Peyer's patch (tissue), 4 donors: ENCODE measurements at places on chromosomes 11 and 22. TPM values are rescaled to one million over a fixed set of nuclear protein-coding genes. Genes with fewer than 3 reads are reported as not detected.

GRCh38 chr22:28474330-28474729, 205.3 kb downstream of the TTC28 start:
- DNase-seq, result no peak

GRCh38 chr22:36419912-36420882, 32.4 kb upstream of the MYH9 start:
- DNase-seq, result peak; percentile 68

DNA sequence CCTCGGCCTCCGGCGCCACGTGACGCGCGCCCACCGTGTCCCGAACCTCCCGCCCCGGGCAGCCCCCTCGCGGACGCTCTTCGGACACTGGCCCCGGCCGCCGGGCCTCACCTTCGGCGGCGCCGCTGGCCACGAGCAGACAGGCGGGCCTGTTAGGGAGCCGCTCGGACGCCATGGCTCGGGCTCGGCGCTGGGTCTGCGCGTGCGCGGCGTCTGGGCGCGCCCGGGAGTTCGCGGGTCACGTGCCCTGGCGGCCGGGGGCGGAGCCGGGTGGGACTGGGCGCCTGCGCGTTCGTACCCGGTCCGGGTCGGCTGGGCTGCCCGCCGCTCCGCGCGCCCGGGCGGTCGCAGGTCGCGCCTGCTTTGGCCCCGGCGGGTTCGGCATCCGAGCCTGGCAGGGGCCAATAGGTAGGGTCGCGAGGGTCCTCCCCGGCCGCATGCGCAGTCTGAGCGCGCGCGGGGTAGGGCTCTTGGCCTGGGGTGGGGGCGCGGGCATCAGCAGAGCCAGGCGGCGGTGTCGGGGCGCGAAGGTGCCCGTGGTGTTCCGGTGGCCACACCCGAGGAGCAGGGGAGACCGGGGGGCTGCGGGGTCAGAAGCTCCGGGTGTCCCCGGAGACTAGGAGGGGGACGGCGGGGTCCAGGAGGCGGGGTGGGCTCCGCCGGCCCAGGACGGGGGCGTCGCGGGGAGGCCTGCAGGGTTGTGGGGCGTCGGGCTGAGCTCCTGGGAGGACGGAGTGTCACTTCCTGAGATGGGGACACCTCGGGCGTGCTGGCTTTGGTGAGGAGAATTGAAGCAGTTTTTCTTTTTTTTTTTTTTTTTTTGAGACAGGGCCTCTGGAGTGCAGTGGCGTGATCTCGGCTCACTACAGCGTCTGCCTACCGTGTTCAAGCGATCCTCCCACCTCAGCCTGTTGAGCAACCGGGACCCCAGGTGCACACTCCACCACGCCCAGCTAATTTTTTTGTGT, at the start of gene GATD1:
GATD1 (minus strand) TSS at position 200 of the 968 bp plus-strand sequence; CDS start at position 175, 25 bp downstream.
- DNase-seq, result peak; percentile 96

DNA sequence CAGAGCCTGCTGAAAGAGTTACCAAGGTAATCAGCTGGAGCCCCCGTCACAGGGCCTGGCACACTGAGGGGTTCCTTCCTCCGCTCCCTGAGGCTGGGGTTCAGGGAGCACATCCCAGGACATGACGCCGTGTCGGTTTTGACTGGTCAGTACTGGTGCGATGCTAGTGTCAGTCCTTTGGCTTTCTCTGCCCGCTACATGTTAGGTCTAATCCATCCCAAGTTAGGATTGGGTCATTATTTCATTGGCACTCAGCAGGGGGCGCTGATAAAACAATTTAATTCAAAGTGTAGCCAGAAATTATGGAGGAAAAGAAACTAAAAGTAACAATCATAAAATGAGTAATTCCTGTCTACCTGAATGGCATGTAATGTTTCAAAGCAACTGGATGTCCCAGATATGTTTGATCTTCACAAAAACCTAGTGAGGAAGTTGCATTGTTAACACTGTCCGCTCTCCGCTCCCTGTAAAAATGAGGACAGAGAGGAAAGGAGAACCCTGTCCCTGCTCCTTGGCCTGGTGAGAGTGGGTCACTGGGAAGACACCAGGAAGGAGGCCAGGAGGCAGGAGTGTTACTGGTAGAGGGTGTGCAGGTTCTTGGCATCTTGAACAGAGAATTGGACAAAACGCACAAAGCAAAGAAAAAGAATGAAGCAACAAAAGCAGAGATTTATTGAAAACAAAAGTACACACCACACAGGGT, 27.1 kb downstream of the TSKU start:
- no peak for DNase-seq

- no peak for DNase-seq
These were observed 52.9 kb downstream of the SYTL2 start for GRCh38 chr11:85758026-85758425.

GRCh38 chr11:107609400-107610218, 18.7 kb downstream of the ELMOD1 start:
- DNase-seq, result no peak

DNA sequence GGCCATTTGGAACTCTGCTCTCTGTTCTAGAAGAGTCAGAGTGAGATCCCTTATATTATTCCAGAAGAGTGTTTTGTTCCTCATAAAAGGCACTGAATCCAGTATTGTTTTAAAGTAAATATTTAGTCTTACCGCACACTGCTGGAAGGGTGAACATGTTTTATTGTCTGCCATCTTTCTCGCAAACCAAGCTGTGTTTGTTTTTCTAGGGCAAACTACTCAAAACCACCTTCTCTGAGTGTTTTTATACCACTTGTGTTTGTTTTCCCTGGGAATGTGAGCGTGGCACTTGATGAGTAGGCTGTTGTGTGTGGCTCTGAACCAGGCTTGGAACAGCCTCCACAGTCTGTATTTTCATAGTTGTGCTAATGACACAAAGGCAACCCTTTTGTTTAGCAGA, 89.8 kb downstream of the DBX1 start:
- DNase-seq, result no peak

GRCh38 chr11:120499088-120499487, 12.5 kb upstream of the GRIK4 start:
- no peak for DNase-seq

OR10D3 gene
- not detected for total RNA-seq

DNA sequence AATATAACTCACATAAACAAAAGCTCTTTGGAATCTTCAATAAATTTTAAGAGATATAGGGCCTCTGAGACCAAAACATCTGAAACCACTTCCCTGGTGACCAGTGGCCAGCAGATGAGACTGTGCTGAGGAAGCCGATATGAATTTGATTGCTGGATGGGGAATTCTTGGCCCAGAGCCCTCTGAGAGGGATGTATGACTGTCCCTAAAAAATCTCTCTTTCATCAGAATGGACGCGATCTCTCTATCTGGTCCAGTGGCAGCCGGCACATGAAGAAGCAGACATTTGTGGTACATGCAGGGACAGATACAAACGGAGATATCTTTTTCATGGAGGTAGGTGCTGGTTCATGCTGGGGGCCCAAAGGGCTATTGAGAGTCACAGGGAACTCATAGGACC, 37.5 kb downstream of the MYBPC3 start:
- no peak for DNase-seq

DNA sequence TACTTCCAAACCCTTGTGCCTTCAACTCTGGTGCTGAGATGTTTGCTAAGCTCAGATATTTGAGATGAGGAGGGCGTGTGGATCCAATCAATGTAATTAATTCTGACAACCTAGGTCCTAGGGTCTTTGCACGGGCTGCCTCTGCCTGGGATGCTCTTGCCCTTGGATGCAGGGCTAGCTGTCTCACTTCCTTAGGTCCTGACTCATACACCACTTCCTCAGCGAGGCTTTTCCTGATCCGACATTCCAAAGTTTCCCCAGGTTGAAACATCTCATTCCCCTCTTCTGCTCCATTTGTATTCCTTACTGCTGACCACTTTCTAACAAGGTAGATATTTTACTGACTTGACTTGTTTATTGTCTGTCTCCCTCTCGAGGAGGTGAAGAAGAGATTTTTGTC, 43.0 kb upstream of the NTM start:
- DNase-seq, result no peak

- DNase-seq, result no peak
These were observed 11.0 kb downstream of the SMTN start for GRCh38 chr22:31092161-31092560.
